ENCODE measurements at places on chromosomes 12 and 14. TPM values are rescaled to one million over a fixed set of nuclear protein-coding genes. Genes with fewer than 3 reads are reported as not detected.

C12orf54 gene
- not detected for total RNA-seq

GLT8D2 gene
- total RNA-seq, result 0.22 TPM

SSTR1 gene
- total RNA-seq, result not detected

FAIM2 gene
- not detected for total RNA-seq

TAS2R13 gene
- 1.0 TPM for total RNA-seq

OTX2 gene
- not detected for total RNA-seq

TAMALIN gene
- total RNA-seq, result 18.3 TPM

PNMA1 gene
- total RNA-seq, result 20.5 TPM

TXNDC16 gene
- 10.1 TPM for total RNA-seq

TMTC1 gene
- total RNA-seq, result not detected

NEUROD4 gene
- total RNA-seq, result not detected

IKZF4 gene
- total RNA-seq, result 20.0 TPM

INF2 gene
- 208 TPM for total RNA-seq

CLEC4A gene
- 0.55 TPM for total RNA-seq

TAS2R31 gene
- 2.4 TPM for total RNA-seq

PTPN6 gene
- total RNA-seq, result 402 TPM

BCL11B gene
- 106 TPM for total RNA-seq

Data from activated naive CD4-positive, alpha-beta T cell treated with anti-CD3 and anti-CD28 coated beads, Interleukin-2, amount 10 ng/mL, durations not matched to agents 5 hours and 36 hours (primary cell).